PC-9 (cell line): ENCODE measurements at places on chromosomes 11 and 22.

DNA sequence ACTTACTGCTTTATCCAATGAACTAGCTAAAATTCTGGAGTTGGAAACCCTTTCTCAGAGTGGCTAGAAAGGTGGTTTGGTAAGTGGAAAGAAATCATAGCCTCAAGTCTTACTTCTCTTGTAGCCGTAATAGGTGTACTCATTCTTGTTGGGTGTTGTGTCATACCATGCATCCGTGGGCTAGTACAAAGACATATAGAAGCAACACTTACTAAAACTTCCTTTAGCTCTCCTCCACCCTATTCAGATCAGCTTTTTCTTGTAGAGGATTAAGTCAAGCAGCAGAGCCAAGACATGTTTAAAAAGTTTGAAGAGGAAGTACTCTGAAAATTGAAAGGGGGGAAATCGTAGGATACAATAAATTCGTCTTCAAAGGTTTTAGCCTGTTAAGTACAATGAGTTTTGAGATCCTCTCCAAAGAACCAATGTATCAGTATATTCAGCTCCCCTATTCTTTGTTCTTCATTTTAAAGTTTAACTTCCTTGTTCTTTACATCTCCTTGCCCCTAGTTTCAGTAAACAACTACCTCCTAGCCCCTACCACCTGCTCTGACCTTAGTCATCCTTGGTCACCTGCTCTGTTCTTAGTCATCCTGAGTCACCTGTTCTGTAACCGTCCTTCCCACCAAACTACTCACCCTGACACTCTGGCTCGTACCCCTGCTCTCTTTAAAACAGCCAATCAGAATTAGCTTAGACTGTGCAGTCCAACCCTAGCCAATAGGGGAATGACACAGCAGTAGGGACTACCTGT lies 62.1 kb upstream of the DEUP1 start:
- no peak for DNase-seq
- H3K27me3 ChIP-seq = peaks cover 12% of the 10 kb centered on the region; the same call in 1 of the 2 replicates
- H3K4me3 ChIP-seq = no peak overlapping the region

- no peak overlapping the region for H3K27ac ChIP-seq
- no peak overlapping the region for H3K4me3 ChIP-seq
- DNase-seq = no peak
- H3K36me3 ChIP-seq = no peaks in the 10 kb centered on the region
Measured at GRCh38 chr11:70476669-70477068, 78.3 kb downstream of the CTTN start.

DNA sequence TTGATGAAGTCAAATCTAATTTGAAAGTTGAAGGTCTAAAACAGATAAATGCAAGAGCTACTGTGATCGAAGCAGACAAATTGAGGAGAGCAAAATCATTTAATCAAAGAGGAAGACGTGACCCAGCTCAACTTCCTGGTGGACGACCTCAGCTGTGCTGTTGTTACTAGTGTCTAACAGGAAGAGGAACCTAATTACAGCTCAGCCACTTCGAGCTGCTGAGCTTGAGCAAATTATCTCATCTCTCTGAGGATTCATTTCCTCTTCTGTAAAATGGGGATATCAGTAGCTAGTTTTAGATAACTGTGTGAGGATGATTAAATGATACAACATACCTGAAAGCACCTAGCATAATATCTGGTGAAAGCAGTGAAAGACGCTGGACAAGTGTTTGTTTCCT lies 48.6 kb upstream of the OLFML1 start:
- DNase-seq = no peak
- no peaks in the 10 kb centered on the region for H3K27me3 ChIP-seq
- no peak overlapping the region for H3K4me3 ChIP-seq
- H3K27ac ChIP-seq = no peak overlapping the region
- H3K36me3 ChIP-seq = no peaks in the 10 kb centered on the region
- H3K4me1 ChIP-seq = no peaks in the 10 kb centered on the region

GRCh38 chr11:113006896-113007445 lies 45.8 kb downstream of the NCAM1 start:
- H3K36me3 ChIP-seq = no peaks in the 10 kb centered on the region
- H3K27me3 ChIP-seq = no peaks in the 10 kb centered on the region

DNA sequence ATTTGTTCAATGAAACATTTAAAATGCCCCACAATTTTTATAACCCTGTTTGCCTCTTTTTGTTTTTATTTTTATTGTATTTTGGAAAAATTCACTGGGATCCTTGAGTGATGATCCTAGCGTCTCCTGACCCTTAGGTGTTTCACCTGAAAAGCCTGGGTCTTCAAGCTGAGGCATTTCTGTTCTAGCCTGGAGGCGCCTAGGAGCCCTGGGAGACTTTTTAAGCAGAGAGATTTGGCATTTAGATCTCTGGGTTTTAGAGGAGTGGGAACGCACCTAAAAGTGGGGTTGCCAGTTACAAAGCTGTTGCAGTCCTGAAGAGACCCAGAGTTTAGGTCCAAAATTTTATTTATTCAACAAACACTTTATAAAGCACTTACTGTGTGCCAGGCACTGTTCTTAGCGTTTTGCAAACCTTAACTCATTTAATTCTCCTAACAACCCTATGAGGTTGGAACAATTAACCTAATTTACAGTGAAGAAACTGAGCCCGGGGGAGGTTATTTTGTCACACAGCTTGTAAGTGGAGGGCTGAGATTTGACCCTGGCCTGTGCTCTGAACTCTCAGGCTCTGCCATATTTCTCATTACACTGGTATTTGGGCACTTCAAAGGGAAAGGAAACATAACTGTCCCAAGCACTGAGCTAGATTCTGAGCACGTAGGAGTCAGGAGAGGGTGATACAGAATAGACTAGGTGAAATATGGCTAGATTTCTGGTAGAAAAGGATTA lies 834 bp upstream of the FADS1 start:
- DNase-seq = no peak
- peaks cover 42% of the 10 kb centered on the region for H3K4me1 ChIP-seq
- peaks cover 4% of the 10 kb centered on the region for H3K36me3 ChIP-seq
- peak overlapping the region; percentile 80 for H3K27ac ChIP-seq
- peak overlapping the region; percentile 95 for H3K4me3 ChIP-seq
- H3K27me3 ChIP-seq = no peaks in the 10 kb centered on the region
